Activated CD4-positive, alpha-beta memory T cell treated with anti-CD3 and anti-CD28 coated beads, Interleukin-2, amount 10 ng/mL, durations not matched to agents 7 days and 5 days (primary cell): ENCODE measurements at places on chromosomes 1 and 21. TPM values are rescaled to one million over a fixed set of nuclear protein-coding genes. Genes with fewer than 3 reads are reported as not detected.

VHLL gene
- total RNA-seq, result not detected

FMO5 gene
- total RNA-seq, result 0.53 TPM

SPRR4 gene
- total RNA-seq, result not detected

MTARC1 gene
- not detected for total RNA-seq

S100A12 gene
- total RNA-seq, result not detected
